OCI-LY7 (cell line): ENCODE measurements at places on chromosomes 6 and 20. TPM values are rescaled to one million over a fixed set of nuclear protein-coding genes. Genes with fewer than 3 reads are reported as not detected.

DNA sequence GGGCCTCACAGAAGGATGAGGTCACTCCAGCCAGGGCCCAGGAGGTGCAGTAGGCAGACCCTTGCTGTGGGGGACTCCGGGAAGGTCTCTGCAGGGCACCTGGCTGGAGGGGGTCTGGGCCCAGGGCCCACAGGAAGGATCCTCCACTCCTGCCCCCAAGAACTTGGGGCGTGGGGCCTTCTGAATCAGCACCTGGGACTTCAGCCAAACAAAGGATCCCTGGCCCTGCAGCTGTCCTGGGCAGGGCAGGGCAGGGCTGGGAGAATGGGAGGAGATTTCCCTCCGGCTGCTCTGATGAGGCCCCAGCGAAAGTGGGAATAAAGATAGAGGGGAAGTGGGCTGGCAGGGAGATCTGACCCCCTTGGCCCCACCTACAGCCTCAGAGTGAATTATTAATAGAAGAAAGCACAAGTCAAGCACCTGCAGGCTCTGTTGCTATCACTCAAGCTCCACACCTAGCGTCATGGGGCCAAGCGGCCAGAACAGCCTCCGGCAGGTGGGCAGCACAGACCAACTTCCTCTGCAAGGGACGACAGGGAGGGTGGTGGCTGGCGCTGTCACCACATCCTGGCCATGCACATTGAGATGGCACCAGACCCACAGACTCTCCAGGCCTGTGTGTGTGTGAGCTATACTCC is 61.6 kb upstream of the MRPS10 start:
- DNase-seq, result peak; percentile 47

DNA sequence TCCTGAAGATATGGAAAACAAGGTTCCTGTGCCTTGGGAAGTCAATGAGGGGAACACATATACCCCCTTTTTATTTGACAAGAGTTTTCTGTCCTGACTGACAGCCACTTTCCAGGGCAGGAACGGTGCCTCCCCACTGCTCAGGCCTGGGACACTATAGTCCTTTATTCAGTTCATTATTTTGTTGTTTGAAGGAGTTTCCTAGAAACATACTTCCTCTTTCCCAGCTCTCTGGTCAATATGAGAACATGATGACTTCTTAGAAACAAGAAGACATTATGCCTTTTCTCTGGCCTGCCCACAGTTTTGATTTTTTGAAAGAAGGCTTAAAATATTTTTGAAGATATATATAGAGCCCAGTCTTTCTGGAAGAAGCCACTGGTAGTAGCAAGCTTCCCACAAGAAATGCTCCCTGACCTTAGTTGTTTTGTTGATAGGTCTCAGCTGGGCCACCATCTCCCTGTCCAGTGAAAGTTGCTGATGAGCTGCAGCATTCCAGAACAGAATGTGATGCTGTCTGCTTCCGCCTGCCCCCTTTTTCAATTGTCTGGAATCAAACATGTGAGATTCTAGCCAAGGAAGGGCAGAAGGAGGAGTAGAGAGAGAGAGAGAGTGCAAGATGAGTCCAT is 350.0 kb upstream of the PRND start:
- no peak for DNase-seq

DNA sequence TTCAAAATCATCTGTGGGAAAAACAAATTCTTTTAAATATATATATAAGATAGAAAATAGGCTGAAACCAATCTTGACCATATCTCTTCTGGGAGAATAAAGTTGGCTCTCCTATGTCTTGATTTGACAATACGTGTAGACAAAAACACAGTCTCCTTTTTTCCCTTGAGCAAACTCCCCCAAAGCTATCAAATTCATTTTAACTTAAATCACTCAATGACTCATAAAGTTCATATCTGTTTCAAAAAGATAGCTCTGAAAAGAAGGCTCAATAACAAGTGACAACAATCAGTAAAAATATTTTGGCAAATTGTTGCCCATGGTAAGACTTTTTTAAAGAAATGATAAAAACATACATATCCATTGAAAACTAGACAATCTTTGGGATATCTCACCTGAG is 236.0 kb upstream of the TENT5A start:
- no peak for DNase-seq

- no peak for DNase-seq
Observed at GRCh38 chr6:79403563-79403962, 133.7 kb downstream of the LCA5 start.

DNA sequence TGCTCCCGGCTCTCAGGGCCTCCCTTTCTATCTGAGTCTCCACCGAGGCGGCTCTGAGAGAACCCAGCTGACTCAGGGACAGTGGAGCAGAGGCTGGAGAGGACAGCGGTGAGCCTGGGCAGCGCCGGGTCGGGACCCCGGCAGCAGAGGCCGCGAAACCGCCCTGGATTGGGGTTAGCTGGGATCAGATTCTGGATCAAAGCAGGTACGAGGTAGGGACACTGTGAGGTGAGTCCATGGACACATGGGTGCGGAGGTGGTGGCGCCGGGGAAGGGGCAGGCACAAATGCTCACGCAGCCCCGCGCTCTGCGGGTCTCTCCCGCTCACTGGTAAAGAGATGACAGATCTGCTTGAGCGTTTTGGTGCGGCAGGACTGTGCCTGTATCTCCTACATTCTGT is 146.4 kb upstream of the GGTLC1 start:
- no peak for DNase-seq

- DNase-seq, result no peak
Observed at GRCh38 chr6:144619966-144620365, 334.8 kb downstream of the UTRN start.

- peak; percentile 2 for DNase-seq
Observed at GRCh38 chr6:91276315-91276714, 689.4 kb upstream of the MAP3K7 start.

GRCh38 chr6:9101920-9102319 is 666.6 kb upstream of the SLC35B3 start:
- no peak for DNase-seq

PRKN gene
- total RNA-seq, result 0.85 and 1.3 TPM in 2 replicates

PTGIS gene
- total RNA-seq, result not detected in 2 replicates

HLA-DOB gene
- total RNA-seq, result 57.1 and 69.3 TPM in 2 replicates
